ENCODE measurements at places on chromosomes 1 and 21.

GRCh38 chr1:156086256-156086662, 4.0 kb upstream of the MEX3A start:
- DNase-seq = no peak

DNA sequence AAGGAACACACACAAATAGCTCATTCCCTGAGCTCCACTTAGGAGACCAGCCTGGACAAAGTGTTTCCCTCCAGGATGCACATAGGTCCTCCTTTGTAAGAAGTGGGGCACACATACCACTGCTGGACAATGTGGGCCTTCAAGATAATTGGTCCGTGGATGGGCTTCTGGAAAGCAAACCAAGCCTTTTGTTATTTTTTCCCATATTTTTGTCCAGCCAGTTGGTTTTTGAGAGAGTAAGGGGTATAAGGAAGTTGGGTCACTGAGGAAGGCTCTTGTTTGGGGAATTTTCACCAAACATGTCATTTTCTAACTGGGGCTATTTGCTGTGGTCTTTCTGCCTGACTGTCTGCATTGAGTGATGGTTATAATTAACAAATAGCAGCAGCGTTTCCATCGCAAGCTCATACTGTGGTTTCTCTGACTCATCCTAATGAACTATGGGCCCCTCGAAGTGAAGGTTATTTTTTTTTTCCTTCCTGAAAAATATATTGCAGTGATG, 306.3 kb upstream of the DUSP10 start:
- peak; percentile 35 for DNase-seq

- no peak for DNase-seq
These were observed 11.2 kb downstream of the CREG1 start for GRCh38 chr1:167542109-167543032.

DNA sequence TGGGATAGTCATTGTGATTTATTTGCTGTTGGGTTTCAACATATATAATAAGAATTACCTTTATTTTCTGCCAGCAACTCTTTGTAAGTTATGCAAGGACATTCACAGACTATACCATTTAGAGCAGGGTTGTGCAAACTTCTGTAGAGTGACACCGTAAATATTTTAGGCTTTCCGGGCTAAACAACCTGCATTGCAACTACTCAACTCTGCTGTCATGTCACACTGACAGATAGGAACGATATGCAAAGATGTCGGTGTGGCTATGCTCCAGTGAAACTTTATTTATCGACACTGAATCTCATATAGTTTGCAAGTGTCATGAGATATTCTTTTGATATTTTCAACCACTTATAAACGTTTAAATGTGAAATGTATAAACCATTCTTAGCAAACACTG, 210.4 kb downstream of the BACH1 start:
- no peak for DNase-seq

DNA sequence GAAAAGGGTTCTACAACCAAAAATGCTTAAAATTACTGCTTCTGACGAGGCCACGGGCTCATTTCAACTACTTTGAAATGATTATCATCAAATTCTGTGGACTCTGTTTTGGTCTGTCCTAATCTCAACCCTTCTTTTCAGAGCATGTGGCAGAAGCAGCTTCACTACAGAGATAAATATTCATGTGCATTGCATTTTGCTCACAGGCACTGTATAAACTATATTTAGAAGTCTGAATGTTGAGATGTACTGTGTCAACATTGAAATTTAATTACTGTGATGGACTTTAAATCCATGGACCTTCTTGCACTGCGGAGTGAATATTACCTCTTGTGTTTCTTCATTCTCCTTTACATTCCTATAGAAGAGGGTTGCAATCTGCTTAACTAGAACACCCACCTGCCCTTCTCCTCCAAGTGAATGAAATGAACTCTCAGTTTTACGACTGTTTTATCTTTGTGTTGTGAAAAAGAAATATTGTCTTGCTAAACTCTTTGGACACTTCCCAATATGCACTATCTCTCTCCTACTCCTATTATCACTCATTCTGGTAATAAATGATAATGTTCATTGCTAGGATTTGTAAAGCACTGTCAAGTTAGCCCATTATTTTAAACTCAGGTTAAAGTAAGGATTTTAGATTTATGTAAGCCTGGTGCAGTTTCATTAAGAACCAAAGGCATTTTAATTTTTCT, 281.2 kb upstream of the ST6GALNAC5 start:
- DNase-seq = no peak
